ENCODE measurements at places on chromosomes 13 and 19.

DNA sequence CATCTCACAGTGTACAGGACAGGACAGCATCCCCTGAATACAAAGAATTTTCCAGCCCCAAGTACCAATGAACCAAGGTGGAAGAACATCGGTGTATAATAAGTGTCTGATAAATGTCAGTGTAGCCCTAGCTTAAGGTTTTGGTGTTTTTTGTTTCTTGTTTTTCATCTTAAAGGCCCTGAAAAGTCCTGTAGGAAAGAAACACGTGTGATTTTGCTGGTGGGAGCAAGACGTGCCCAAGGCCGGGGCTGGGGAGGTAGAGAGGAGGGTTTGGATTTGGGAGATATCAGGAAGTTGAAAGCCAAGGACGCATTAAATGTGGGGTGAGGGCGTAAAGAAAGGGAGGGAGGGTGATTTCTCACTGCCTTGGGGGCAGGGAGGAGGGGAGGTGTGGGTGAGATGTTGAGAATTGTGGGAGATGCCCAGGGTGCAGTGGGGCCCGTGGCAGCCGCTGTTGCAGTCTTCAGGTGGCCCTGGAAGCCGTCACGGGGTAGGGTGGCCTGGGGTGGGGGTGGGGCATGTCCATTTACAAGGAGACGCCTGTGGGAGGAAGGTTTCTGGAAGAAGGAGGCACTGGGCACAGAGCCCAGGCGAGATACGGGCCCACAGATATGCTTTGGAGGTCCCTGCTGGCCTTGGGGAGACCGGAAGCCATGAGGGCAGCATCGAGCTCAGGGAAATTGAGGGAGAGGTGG is 6.7 kb downstream of the CAMSAP3 start:
- no peak for DNase-seq

- no peak for DNase-seq
Observed at GRCh38 chr19:33299051-33299688, 3.2 kb downstream of the CEBPA start.

DNA sequence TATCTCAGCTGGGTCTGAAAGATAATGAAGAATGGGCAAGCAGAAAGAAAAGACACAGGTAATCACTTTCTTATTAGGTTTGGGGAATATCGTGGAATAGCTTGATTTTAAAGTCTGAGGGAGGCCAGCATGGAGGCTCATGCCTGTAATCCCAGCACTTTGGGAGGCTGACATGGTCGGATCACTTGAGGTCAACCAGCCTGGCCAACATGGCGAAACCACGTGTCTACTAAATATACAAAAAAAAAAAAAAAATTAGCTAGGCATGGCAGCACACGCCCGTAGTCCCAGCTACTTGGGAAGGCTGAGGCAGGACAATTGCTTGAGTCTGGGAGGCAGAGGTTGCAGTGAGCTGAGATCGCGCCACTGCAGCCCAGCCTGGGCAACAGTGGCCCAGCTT is 1.5 kb upstream of the PAFAH1B3 start:
- DNase-seq: no peak

DNA sequence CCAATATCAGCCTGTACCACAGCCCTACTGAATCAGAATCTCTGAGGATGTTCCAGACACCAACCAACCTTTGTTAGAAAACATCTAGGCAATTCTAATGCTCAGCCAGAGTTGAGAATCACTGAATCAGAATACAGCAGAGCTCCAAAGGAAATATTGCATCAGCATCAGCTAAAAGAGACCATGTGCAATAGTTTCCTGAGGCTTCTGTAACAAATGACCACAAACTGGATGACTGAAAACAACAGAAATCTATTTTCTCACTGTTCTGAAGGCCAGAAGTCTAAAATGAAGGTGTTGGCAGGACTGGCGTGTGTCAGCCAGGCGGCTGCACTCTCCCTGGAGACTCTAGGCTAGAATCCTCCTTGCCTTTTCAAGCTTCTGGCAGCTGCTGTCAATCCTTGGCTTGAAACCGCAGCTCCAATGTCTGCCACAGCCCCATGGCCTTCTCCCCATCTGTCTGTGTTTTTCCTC is 1.2 kb upstream of the DCT start:
- DNase-seq: no peak

DNA sequence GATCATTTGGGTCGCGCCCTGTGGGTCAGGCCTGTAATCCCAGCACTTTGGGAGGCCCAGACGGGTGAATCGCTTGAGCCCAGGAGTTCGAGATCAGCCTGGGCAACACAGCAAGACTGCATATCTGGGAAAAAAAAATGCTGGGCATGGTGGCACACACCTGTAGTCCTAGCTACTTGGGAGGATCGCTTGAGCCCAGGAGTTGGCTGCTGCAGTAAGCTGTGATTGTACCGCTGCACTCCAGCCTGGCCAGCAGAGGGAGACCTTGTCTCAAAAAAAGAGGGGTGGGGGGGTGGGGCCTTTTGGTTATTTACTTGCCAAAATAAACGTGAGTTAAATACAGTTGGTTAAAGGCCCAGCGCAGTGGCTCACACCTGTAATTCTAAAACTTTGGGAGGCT is 9.8 kb upstream of the ZNF544 start:
- peak; percentile 12 for DNase-seq

DNA sequence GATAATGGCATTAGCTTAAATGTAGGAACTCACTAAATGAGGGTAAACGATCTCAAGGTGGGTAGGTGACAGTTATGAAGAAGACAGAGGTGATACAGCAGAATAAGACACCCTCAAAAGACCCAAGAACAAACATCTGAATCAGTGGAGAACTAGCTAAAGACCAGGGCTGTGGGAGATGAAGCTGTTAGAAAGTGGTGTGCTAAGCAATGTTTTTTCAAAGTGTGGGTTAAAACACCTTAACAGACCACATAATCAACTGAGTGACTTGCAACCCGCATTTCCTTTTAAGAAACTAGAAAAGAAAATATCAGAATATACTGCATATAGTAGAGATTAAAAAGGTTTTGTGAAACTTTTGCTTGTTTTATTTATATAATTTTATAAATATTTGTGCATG is 70.0 kb downstream of the ZDHHC20 start:
- no peak for DNase-seq

DNA sequence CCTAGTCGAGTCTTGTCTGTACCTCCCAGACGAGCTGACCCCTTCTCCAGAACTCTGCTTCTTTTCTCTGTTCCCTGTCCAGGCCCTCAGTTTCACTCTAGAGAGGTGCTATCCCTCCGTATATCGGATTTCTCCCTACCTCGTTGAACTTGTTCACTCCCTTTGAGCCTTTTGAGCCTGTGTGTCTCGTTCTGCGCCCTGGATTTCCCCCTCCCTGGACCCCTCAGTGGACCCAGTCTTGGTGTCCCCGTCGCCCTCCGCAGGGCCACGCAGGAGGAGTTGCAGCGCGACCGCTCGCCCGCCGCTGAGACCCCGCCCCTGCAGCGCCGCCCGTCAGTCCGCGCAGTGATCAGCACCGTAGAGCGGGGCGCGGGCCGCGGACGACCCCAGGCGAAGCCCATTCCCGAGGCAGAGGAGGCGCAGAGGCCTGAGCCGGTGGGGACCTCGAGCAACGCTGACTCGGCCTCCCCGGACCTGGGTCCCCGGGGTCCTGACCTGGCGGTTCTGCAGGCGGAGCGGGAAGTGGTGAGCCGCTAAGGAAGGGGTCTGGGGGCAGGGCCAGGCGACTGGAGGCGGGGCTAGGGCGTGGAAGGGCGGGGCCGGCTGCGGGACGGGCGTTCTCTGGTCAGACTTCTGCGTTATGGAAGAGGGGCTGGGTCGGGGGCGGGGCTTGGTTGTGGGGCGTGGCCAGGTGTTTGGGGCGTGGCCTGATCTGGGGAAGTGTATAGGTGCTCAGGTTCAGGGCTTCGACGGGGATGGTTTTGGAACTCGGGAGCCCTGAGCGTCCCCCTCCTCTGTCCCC is 5.5 kb downstream of the EPS8L1 start:
- DNase-seq: peak; percentile 86

GRCh38 chr13:45479661-45480060 is 14.9 kb downstream of the COG3 start:
- no peak for DNase-seq

- no peak for DNase-seq
Observed at GRCh38 chr19:5994405-5995165, 16.6 kb upstream of the RANBP3 start.

DNA sequence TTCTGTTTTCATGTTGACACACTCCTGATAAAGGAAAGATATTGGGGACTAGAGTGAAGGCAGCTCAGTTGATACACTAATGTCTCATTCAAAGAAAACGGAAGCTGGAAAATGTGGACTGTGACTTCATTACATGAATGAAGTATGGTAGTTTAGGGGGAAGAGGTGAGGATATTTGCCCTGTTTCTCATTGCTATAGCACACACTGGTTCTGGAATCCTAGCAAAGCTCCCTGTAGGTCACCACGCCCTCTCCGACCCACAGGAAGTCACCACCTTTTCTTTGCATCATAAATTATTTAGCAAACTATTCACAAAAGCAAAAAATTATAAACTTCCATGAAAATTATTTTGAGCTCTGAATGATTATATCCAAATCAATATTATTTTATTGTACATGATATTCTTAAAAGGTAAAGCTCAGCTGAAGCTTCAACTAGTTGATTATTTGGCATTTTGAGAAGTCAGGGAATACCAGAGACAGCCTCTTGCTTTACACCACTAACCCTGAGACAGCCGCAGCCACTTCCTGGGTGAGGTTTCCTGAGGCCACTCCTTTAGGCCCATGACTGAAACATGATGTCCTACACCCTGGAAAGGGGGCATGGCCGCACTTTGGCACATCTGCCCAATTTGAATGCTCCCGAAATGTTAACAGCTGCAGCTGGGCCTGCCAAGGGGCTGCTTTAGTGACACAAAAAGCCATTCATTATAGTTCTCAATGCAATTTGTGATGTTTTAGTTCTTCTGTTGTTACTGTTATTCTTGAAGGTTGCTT is 50.0 kb upstream of the WDFY2 start:
- DNase-seq: peak; percentile 5

- no peak for DNase-seq
Observed at GRCh38 chr19:8611877-8612806, 1.6 kb upstream of the ADAMTS10 start.

GRCh38 chr13:94330552-94331071 is 148.9 kb downstream of the DCT start:
- no peak for DNase-seq

GRCh38 chr19:58217069-58217481 is 11.6 kb upstream of the ZNF544 start:
- no peak for DNase-seq

- DNase-seq: no peak
Observed at GRCh38 chr13:70333752-70334151, 225.5 kb upstream of the KLHL1 start.

- DNase-seq: no peak
Observed at GRCh38 chr19:16136185-16136999, 7.1 kb upstream of the HSH2D start.

- no peak for DNase-seq
Observed at GRCh38 chr19:8307400-8307964, 676 bp downstream of the CD320 start.

DNA sequence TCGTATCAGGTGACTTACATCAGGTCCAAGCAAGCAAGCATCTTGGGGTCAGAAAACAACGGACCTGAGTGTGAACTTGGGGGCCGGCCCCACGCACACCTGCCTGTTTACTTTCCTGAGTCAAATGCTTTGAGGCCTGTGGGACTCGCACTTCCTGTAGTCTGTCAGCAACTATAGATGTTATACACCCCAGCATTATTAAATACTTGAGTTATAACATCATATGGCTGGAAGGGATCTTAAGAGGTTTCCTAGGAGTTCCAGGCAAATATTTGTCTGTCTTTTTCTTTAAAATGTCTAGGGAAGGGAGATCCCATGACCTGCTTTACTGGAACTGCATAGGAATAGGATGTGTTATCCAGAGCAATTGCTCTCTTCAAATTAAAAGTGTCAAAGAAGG is 280.6 kb downstream of the SHISA2 start:
- DNase-seq: no peak

GRCh38 chr19:4624301-4624700 is 15.0 kb upstream of the TNFAIP8L1 start:
- DNase-seq: no peak

DNA sequence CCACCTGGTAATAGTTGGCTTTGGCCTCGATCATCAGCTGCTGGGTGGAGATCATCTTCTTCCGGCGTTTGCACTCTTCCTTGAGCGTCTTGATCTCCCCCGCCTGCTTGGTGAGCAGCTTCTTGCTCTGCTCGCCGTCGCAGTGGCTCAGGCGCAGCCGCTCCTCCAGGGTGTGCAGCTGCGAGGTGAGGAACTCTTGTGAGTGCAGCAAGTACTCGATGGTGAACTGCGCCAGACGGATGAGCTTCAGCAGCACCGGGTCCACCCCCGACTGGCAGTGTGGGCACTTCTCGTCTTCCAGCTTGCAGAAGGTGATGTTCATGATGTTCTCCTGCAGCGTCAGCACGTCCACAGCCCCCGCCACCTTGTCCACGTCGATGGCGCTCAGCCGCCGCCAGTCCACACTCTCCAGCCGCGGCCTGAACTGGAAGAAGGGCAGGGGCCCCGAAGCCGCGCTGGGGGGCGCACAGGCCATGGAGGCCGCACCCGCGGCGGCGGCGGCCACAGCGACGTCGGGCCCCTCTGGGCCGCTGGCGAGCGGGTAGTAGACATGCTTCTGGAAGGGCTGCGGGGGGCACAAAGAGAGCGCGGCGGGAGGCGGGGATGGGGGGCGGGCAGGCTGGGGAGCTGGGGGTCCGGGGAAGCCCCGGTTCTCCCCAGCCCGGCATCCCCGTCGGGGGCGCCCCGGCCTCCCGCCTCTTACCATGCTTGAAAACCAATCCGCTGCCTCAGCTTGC is 3.0 kb downstream of the DZIP1 start:
- DNase-seq: no peak

DNA sequence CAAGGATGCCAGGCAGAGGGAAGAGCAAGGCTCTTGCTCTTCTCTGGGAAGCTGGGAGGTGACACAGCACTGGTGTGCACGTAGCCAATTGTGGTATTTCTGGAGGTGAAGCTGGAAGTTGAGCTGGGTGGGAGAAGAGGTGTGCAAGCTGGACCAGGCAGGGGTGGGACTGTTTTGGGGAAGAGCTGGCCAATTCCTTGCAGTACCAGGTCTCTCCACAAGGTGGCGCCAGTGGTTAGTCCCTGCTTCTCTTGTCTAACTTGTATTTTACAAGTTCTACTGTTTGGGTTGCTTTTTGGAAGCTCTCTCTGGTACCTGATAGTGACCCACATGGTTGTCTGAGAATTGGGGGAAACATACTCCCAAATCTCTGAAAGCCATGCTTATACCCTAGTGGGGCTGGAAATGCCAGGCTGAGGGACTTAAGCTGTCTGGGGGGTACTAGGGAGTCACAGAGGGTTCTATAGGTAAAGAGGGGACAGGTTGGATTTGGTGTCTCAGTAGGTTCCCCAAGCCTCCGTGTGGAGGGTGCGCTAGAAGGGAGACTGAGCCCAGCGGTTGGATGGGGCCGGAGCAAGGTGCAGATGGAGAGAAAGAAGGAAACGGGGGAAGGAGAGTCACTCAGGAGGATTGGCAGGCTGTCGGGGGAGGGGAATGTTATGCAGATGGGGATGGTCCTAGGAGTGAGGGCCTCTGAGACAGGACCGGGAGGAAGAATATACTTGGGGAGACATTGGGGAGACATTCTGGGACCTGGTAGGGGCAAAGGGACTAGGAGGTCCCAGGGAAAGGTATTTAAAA is 3.0 kb downstream of the HPN start:
- DNase-seq: peak; percentile 68

GRCh38 chr19:16135430-16136127 is 7.9 kb upstream of the HSH2D start:
- no peak for DNase-seq

GRCh38 chr19:35178701-35179100 is 24.2 kb downstream of the FXYD5 start:
- DNase-seq: no peak

GRCh38 chr19:7690779-7691258 is 10.2 kb downstream of the TRAPPC5 start:
- DNase-seq: no peak

- no peak for DNase-seq
Observed at GRCh38 chr13:87674247-87674738, 3.1 kb downstream of the SLITRK5 start.

- DNase-seq: peak; percentile 60
Observed at GRCh38 chr19:19591133-19591825, 27.2 kb downstream of the PBX4 start.
